ENCODE measurements at places on chromosomes 4 and X. TPM values are rescaled to one million over a fixed set of nuclear protein-coding genes. Genes with fewer than 3 reads are reported as not detected.

TRAM1L1 gene
- 14.4 TPM for total RNA-seq

VCX3B gene
- 1.5 TPM for total RNA-seq

GRCh38 chr4:105970371-105970770, 75.1 kb downstream of the NPNT start:
- ATAC-seq: no peak

DNA sequence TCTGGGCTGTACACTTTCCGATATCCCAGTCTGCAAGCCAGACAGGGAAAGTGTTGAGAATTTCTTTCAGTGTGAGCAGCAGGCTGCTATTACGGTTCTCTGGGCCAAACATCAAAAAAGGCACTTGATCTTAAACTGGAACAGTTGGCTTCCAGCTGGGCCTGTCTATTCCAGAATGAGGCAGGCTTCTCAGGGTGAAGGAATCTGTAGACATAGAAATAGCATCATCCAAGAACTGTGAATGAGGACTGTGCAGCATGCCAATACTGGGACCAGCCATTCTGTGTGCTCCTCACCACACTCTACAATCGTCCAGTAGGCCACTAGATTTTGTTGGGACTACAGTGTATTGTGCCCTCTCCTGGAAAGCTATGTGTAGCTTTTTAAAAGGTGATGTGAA, 31.1 kb downstream of the ART3 start:
- ATAC-seq: no peak

DNA sequence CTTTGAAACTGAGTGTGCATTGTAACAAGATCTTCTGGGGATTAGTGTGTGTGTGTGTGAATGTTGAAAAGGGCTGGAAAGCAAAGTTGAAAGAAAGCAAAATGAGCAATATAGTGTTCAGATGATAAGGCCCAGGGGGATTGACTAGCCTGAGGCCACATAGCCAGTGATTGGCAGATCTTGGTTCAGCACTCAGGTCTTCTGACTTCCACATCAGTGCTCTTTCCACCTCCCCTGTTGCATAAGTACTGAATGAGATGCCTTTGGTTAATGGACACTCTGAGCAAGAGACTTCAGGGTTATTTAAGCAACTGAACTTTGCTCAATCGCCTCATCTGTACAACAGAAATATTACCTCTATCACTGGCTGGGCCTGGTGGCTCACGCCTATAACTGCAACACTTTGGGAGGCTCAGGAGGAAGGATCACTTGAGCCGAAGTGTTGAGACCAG, 120.4 kb downstream of the TMEM164 start:
- no peak for ATAC-seq

All from motor neuron (in vitro differentiated cells).